Activated naive CD4-positive, alpha-beta T cell treated with anti-CD3 and anti-CD28 coated beads for 36 hours (primary cell): ENCODE measurements at places on chromosomes 3 and 15. TPM values are rescaled to one million over a fixed set of nuclear protein-coding genes. Genes with fewer than 3 reads are reported as not detected.
A peak's percentile ranks its signal among the peaks of the same experiment; 100 is the strongest.

GRCh38 chr15:42157981-42158765 is 1.7 kb upstream of the PLA2G4F start:
- H3K4me1 ChIP-seq, result no peaks in the 10 kb centered on the region
- no peak overlapping the region for H3K4me3 ChIP-seq
- peaks cover 20% of the 10 kb centered on the region for H3K36me3 ChIP-seq
- no peak overlapping the region for H3K27ac ChIP-seq
- H3K27me3 ChIP-seq, result no peaks in the 10 kb centered on the region

- H3K4me1 ChIP-seq, result peaks cover 64% of the 10 kb centered on the region
- no peaks in the 10 kb centered on the region for H3K27me3 ChIP-seq
- peaks cover 2% of the 10 kb centered on the region for H3K36me3 ChIP-seq
These were observed 263.9 kb upstream of the TGFBR2 start for GRCh38 chr3:30342318-30343060.

DNA sequence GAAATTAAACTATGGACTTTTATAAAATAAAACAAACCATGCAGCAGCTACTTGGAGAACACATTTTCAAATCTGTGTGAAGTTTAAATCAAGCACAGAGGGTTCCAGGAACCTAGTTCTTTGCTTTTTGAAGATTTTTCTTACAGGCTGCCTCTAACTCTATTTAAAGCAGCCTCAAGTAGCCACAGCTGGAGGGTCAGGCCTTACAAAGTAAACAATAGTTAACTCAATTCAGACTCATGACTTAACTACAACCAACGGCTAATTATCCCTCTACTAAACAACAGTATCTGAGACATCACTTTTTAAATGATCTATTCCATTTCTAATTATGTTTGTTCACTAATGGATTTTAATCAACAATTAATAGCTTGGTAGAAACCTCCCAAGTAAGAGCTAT is 9.8 kb downstream of the LRIG1 start:
- peaks cover 80% of the 10 kb centered on the region for H3K4me1 ChIP-seq
- no peaks in the 10 kb centered on the region for H3K36me3 ChIP-seq
- no peak overlapping the region for H3K4me3 ChIP-seq
- H3K27me3 ChIP-seq, result peaks cover 2% of the 10 kb centered on the region
- no peak for DNase-seq

The ZNF80 gene
- total RNA-seq, result 0.67 TPM

- no peaks in the 10 kb centered on the region for H3K36me3 ChIP-seq
- peaks cover 10% of the 10 kb centered on the region for H3K4me1 ChIP-seq
- peaks cover 66% of the 10 kb centered on the region for H3K27me3 ChIP-seq
- no peak within 1 kb of the TSS for H3K27ac ChIP-seq
- peak within 1 kb of the TSS; percentile 55 for H3K4me3 ChIP-seq
- DNase-seq, result peak; percentile 88
These were observed at the start of gene TMEM158 for GRCh38 chr3:45226206-45226915. TMEM158 (minus strand) TSS chr3:45226287; CDS start chr3:45226027, 260 bp downstream.

DNA sequence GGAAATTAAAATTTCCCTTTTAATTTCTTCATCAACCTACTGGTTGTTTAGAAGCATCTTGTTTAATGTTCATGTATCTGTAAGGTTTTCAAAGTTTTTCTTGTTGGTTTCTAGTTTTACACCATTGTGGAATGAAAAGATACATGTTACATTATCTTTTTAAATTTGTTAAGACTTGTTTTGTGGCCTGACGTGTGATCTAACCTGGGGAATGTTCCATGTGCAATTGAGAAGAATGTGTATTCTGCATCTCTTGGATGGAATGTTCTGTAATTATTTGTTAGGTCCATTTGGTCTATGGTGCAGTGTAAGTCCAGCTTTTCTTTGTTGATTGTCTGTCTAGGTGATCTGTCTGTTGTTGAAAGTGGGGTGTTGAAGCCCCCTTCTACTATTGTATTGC is 45.7 kb downstream of the THSD4 start:
- H3K27me3 ChIP-seq, result peaks cover 25% of the 10 kb centered on the region
- no peak overlapping the region for H3K27ac ChIP-seq
- no peaks in the 10 kb centered on the region for H3K36me3 ChIP-seq
- H3K4me1 ChIP-seq, result no peaks in the 10 kb centered on the region
- H3K4me3 ChIP-seq, result no peak overlapping the region

GRCh38 chr3:153038367-153038766 is 123.7 kb upstream of the RAP2B start:
- no peaks in the 10 kb centered on the region for H3K27me3 ChIP-seq
- no peaks in the 10 kb centered on the region for H3K36me3 ChIP-seq
- no peak overlapping the region for H3K4me3 ChIP-seq
- no peak for DNase-seq
- H3K4me1 ChIP-seq, result peaks cover 3% of the 10 kb centered on the region

GRCh38 chr3:105254154-105254553 is 112.6 kb upstream of the ALCAM start:
- H3K36me3 ChIP-seq, result no peaks in the 10 kb centered on the region
- no peak overlapping the region for H3K27ac ChIP-seq
- H3K4me3 ChIP-seq, result no peak overlapping the region
- H3K27me3 ChIP-seq, result no peaks in the 10 kb centered on the region
- DNase-seq, result no peak

DNA sequence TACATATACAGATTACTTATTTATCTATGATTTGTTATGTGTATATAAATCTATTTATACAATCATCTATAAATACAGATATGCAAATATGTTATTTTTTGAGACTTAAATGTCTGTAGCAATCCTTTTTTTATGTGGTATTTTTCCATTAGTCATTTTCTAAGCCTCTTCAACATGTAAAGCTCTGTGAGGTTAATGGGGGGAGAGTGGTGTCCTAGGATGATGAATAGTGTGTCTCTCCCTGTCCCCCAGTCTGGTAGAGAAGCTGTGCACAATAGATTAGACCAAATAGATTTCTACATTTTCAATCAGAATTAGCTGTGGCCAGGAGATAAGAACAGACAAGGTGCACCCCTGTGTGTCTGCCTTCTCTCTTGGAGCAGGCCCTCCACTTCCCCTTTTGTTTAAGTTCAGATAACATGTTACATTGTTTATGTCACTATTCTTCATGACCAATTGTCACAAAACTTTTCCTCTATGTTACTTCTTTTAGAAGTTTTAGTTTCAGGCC is 453.9 kb downstream of the LPP start:
- H3K27ac ChIP-seq, result no peak overlapping the region
- no peak overlapping the region for H3K4me3 ChIP-seq
- H3K27me3 ChIP-seq, result no peaks in the 10 kb centered on the region
- H3K4me1 ChIP-seq, result peaks cover 10% of the 10 kb centered on the region
- H3K36me3 ChIP-seq, result peaks cover 25% of the 10 kb centered on the region

The MINAR1 gene
- 0.21 TPM for total RNA-seq

GRCh38 chr3:158748237-158748828 is 16.1 kb upstream of the RARRES1 start:
- DNase-seq, result no peak
- peaks cover 6% of the 10 kb centered on the region for H3K36me3 ChIP-seq
- no peaks in the 10 kb centered on the region for H3K27me3 ChIP-seq
- peaks cover 1% of the 10 kb centered on the region for H3K4me1 ChIP-seq
- H3K4me3 ChIP-seq, result no peak overlapping the region

GRCh38 chr3:105594219-105594618 is 227.5 kb downstream of the ALCAM start:
- no peak overlapping the region for H3K27ac ChIP-seq
- peaks cover 11% of the 10 kb centered on the region for H3K4me1 ChIP-seq
- no peaks in the 10 kb centered on the region for H3K36me3 ChIP-seq

DNA sequence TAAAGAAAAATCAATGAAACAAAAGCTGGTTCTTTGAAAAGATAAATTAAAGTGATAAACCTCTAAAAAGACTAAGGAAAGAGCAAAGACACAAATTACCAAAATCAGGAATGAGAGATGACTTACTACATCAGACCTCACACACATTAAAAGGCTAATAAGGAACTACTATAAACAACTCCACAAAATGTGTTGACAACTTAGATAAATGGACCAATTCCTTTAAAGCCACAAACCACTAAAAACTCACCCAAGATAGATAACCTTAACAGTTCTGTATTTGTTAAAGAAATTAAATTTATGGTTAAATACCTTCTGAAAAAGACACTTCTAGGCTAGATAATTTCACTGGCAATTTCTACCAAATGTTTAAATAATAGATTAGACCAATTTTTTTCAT is 170.4 kb downstream of the SMAD6 start:
- H3K27ac ChIP-seq, result no peak overlapping the region
- H3K27me3 ChIP-seq, result peaks cover 10% of the 10 kb centered on the region
- H3K4me1 ChIP-seq, result no peaks in the 10 kb centered on the region

The FOXL2NB gene
- total RNA-seq, result not detected

DNA sequence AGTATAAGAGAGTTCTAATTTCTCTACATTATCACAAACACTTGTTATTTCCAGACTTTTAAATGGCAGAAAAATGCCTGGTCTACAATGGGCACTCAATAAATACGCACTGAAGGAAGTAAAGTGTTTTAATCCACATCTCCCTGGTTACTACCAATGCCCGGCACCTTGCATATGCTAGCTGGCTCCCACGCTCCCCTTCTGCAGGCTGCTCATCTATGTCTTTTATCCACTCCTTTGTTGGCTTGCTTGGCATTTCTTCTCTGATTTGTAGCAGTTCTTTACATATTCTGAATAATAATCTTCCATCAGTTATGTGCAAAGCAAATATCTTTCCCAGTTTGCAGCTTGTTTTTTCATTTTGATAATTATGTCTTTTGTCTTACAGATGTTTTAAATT is 74.6 kb upstream of the PRR23E start:
- H3K36me3 ChIP-seq, result no peaks in the 10 kb centered on the region
- H3K27me3 ChIP-seq, result peaks cover 5% of the 10 kb centered on the region
- no peak overlapping the region for H3K27ac ChIP-seq
- DNase-seq, result no peak

- no peak overlapping the region for H3K27ac ChIP-seq
- DNase-seq, result no peak
- no peaks in the 10 kb centered on the region for H3K4me1 ChIP-seq
- no peaks in the 10 kb centered on the region for H3K36me3 ChIP-seq
These were observed 17.2 kb upstream of the SLC6A11 start for GRCh38 chr3:10798600-10799367.

DNA sequence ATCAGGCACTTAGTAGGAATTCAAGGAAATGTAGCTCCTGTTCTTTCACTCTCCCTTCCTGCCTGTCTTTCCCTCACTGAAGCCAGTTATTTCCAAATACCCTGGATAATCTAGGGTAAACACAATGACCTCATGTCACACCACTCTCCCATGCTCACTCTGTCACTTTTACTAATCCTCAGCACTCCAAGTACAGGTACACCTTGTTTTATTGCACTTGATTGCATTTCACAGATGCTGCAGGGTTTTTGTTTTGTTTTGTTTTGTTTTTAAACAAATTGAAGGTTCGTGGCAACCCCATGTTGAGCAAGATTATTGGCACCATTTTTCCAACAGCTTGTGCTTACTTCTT is 40.8 kb downstream of the PPM1L start:
- H3K36me3 ChIP-seq, result no peaks in the 10 kb centered on the region
- no peak overlapping the region for H3K4me3 ChIP-seq
- H3K27ac ChIP-seq, result no peak overlapping the region
- DNase-seq, result no peak
- H3K27me3 ChIP-seq, result no peaks in the 10 kb centered on the region

DNA sequence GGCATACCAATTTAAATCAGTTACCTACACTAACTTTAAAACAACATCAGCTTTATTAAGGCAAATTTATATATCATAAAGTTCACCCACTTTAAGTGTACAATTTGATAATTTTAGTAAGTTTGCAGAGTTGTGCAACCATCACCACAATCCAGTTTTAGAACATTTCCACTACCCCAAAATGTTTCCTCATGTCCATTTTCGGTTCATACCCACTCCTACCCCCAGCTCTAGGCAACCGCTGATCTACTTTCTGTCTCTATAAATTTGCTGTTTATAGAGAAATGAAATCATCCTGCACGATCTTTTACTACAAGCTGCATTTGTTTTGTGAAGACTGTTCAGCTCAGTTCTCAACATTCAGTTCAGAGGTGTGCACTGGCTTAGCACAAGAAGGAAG is 31.5 kb upstream of the FAM81A start:
- H3K36me3 ChIP-seq, result no peaks in the 10 kb centered on the region
- H3K27me3 ChIP-seq, result no peaks in the 10 kb centered on the region
- H3K27ac ChIP-seq, result no peak overlapping the region
- no peaks in the 10 kb centered on the region for H3K4me1 ChIP-seq
- no peak overlapping the region for H3K4me3 ChIP-seq

DNA sequence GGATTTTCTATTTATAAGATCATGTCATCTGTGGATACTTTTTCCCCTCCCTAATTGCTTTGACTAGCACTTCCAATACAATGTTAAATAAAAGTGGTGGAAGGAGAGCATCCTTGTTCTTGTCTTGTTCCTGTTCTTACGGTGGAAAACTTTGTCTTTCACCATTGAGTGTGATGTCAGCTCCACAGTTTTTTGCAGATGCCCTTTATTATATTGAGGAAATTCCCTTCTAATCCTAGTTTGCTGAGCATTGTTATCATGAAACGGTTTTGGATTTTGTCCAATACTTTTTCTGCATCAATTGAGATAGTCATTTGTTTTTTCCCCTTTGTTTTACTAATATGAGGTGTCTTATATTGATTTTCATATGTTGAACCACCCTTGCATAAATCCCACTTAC is 19.9 kb upstream of the IL20RB start:
- peaks cover 36% of the 10 kb centered on the region for H3K36me3 ChIP-seq
- no peak for DNase-seq
- H3K4me1 ChIP-seq, result peaks cover 53% of the 10 kb centered on the region
- no peak overlapping the region for H3K4me3 ChIP-seq
- no peaks in the 10 kb centered on the region for H3K27me3 ChIP-seq

The CYP11A1 gene
- total RNA-seq, result not detected

GRCh38 chr3:32282578-32283154 is 44.2 kb downstream of the CMTM8 start:
- H3K36me3 ChIP-seq, result peaks cover 3% of the 10 kb centered on the region
- H3K27ac ChIP-seq, result no peak overlapping the region
- no peak for DNase-seq
- H3K27me3 ChIP-seq, result no peaks in the 10 kb centered on the region
- peaks cover 36% of the 10 kb centered on the region for H3K4me1 ChIP-seq

The SCN11A gene
- total RNA-seq, result 0.05 TPM

DNA sequence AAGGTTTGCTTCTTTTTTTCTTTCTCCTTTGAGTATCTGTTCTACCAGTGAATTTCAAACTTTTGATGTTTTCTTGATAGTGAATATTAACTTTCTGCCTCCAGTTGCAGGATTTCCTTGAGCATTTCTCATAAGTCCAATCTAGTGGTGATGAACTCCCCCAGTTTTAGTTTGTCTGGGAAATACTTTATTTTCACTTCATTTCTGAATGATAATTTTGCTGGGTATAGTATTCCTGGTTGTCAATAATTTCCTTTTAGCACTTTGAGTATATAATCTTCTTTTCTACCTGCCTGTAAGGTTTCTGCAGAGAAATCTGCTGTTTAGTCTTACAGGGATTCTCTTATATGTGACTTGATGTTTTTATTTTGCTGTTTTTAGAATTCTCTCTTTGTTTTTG is 21.0 kb downstream of the TPRG1 start:
- peaks cover 5% of the 10 kb centered on the region for H3K36me3 ChIP-seq
- no peak overlapping the region for H3K4me3 ChIP-seq
- no peaks in the 10 kb centered on the region for H3K27me3 ChIP-seq
- no peak for DNase-seq

- H3K4me3 ChIP-seq, result no peak overlapping the region
- H3K4me1 ChIP-seq, result no peaks in the 10 kb centered on the region
- H3K27ac ChIP-seq, result no peak overlapping the region
- DNase-seq, result no peak
- H3K36me3 ChIP-seq, result no peaks in the 10 kb centered on the region
- peaks cover 42% of the 10 kb centered on the region for H3K27me3 ChIP-seq
These were observed 35.3 kb upstream of the PSMD6 start for GRCh38 chr3:64058566-64058965.

The BLOC1S6 gene
- total RNA-seq, result 36.8 TPM

The RARRES1 gene
- total RNA-seq, result not detected

The PLCH1 gene
- 0.21 TPM for total RNA-seq
